ENCODE measurements at places on chromosomes 13 and 19. TPM values are rescaled to one million over a fixed set of nuclear protein-coding genes. Genes with fewer than 3 reads are reported as not detected.

DNA sequence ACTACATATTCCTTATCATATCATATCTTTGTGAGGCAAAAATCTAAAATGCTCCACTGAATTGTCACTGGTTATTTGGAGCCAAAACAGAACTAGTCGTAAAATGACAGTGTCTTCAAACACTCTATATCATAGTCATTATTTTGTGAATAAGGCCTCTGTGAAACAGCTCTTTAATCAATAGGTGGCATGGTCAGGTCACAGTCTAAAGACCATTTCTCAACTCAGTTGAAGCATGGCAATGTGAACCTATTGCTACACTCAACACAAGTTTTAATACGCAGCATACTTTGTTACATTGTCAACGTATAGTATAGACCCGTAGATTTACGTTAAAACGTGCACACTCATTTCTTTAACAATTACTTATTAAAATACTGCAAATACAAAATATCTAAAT, 131.3 kb upstream of the PCDH20 start:
- DNase-seq: no peak

DNA sequence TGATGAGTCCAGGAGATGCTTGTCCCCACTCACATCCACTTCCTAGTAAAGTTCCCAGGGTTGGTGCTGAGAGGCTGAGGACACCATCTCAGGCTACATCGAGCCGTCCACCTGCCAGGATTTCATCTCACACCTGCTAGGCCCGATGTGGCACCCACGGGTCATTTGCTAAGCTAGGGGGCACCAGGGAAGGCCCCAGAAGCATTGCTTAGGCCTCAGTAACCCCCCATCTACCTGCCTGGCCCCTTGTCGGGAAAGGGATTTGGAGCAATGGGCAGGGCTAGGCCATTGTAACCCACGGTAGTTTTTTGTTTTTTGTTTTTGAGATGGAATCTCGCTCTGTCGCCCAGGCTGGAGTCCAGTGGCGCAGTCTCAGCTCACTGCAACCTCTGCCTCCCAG, 51.8 kb downstream of the F2RL3 start:
- no peak for DNase-seq

DNA sequence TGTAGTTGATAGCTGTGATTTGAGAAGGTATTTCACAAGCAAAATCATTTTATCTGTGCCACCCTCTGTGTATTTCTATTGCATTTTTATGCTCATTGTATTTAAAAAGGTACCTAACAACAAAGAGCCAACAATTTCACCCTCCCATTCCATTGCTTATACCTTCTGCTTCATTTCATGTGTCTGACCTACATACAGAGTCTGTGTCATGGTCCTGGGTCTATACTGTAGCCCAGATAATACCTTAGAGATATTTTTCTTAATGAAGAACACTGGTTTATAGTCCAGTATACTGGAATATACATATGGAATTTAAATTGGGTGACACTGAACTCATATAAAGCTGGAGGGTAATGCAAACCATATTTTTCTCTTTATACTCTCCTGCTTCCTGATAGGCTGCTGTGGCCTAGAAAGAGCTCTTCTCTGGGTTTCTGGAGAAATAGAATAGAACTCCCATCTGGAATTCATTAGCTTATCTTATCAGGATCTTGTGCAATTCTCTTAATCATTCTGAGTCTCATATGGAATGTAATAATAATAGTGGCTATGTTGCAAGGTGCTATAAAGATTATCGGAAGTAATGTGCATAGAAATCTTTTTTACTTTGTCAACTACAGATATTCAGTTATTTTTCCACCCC, 31.8 kb upstream of the SPART start:
- DNase-seq: no peak

DNA sequence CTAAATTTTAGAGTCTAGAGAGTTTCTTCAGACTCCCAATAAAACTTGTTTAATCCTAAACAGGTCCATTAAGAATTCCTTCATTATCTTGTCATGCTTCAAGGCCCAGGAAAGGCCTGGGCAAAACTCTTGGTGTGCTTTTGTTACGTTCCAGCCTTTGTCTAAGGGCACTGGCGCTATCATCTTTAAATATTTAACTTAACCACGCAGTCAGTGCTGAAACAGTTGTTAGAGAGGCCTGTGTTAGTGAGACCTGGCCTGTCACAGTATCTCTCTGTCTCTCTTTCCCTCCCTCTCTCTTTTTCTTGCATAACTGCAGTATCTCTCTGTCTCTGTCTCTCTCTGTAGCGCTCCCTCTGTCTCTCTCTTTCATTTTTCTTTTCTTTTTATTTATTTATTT, 8.2 kb upstream of the OR1M1 start:
- DNase-seq: no peak

DNA sequence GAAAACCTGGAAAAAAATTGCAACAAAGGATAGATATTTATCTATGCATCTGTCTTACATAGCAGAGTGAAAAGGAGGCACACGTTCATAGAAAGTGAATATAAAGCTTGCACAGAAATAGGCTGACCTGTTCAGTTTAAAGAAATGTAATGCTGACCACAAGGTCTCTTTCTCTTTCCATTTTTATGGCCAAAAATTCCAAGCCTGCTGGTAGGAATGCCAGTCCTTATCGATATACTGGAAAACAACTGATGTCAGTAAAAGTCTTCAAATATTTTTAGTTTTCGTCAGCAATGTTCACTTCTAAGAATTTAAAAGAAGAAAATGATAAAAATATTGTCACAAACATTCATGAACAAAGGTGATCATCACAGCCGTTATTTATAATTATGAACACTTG, 59.0 kb upstream of the MCF2L start:
- no peak for DNase-seq

Gene CD79A
- total RNA-seq: 0.19 TPM

Gene ZNF264
- 16.5 TPM for total RNA-seq
